ENCODE measurements at places on chromosomes 1 and 21.

DNA sequence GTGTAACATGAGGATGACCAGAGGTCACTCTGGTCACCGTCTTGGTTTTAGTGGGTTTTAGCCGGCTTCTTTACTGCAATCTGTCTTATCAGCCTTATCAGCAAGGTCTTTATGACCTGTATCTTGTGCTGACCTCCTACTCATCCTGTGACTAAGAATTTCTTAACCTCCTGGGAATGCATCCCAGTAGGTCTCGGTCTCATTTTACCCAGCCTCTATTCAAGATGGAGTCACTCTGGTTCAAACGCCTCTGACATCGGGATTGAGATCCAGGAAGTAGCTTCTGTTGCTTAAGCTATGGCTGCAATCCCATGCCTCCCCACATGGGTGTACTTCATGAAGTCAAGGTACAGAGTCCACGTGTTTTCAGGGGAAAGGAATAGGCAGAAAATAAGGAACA, 19.9 kb downstream of the FMN2 start:
- DNase-seq, result no peak

GRCh38 chr1:108199781-108200686, at the start of gene SLC25A24:
TSS of gene SLC25A24 (minus strand) at chr1:108200343. CDS start at chr1:108200138, 205 bp downstream.
- peak; percentile 20 for DNase-seq

DNA sequence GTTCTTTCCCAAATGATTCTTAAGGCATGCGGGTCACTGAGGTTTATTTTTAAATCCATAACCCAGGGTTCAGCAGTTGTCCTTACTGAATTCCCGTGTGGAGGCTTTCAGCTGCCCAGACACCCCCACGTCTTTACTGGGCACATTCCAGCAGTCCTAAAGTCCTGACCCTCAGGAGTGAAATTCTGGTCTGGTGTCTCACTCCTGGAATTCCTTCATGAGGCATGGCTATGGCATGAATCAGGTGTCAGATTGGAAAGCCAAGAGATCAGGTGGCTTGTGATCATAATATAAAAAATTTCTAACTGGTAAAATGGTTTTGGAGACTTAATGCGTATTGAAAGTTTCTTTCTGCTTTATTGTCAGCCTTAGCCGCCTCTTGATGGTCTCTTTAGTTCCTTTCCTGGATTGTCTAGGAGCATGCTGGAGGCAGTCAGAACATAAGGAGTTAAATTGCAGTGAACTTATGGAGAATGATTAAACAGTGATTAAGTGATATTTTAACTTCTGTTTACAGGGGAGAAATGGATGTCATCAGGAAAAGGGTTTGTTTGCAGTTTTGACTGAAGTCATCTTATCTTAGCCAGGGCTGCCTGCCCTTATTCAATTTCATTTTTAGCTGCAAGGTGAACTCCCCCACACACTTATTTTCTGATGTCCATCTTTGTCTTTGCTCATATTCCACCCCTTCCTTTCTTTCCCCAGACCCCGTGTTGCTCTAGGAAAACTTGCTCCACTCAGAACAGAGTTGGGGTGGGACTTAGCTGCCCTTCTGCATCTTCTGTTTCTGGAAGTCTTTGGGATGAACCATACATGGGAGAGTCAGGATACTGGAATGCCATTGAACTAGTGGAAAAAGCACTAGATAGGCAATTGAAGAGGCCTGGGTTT, 25.7 kb upstream of the MACF1 start:
- DNase-seq, result no peak

- DNase-seq, result no peak
Observed at GRCh38 chr1:6069573-6069972, 23.9 kb downstream of the KCNAB2 start.

DNA sequence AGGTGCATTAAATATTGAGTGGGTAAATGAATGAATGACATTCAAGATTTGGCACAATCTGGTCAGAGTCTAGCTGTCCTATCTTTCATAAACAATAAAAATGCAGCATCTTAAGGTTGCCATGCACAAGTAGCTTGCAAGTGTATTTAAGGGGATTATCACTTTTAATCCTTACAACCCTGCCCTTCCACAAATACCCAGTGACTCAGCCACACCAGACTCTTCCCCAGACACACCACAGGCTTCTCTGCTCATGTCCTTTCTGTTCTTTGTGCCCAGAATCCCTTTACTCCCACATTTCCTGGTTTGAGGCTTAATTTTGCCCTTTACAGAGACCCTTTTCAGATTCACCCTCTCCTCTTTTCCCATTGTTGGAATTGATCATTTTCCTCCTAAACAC, 59.8 kb downstream of the KIRREL1 start:
- no peak for DNase-seq

- no peak for DNase-seq
Observed at GRCh38 chr1:86436041-86436440, 12.1 kb downstream of the CLCA2 start.

DNA sequence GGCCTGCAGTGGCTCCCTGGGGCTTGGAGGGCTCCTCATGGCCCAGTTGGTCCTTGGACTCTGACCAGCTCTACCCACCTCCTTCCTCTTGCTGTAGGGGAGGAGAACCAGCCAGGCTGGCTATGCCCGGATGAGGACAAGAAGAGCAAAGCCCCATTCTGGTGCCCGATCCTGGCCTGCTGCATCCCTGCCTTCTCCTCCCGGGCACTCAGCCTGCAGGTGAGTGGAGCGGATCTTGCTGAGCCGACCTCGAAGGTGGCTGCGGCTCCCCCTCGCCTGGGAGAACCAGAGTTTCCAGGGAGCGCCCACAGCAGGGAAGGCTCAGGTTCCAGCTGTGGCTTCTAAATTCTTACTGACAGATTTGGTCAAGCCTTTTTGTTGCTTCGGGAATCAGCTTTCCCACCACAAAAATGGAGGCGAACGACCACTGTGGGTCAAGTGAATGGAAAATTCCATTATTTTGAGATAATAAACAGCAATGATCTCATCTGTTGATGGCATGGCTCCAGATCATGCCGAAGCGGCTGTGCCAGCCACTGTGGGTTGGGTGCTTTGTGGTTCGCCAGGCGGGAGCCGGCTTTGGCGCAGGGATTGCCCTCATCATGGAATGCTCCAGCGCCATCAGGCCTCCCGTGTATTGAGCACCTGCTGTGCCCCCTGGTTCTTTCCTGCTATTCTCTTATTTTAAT, 106.5 kb upstream of the ACTL8 start:
- DNase-seq, result no peak

DNA sequence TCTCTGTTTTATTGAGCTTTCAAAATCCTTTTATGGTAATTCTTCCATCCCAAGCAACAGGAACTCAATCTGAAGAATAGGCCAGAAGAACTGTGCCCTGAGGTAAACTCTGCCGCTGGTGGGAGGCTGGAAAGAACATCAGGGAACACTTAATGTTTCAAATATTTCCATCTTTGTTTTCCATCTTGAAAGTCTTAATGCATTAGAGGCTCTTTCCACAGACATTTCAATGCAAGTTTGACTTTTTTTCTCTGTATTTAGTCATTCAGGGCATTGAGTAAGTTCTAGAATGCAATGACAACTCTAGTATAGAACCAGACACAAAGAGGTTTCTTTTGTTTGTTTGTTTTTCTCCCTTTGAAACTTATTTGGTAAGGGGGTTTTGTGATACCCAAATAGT, 61.5 kb downstream of the KIAA0040 start:
- no peak for DNase-seq

GRCh38 chr1:242454262-242455051, 70.0 kb downstream of the PLD5 start:
- DNase-seq, result no peak

- DNase-seq, result no peak
Observed at GRCh38 chr21:33105088-33105487, 35.1 kb downstream of the OLIG1 start.

DNA sequence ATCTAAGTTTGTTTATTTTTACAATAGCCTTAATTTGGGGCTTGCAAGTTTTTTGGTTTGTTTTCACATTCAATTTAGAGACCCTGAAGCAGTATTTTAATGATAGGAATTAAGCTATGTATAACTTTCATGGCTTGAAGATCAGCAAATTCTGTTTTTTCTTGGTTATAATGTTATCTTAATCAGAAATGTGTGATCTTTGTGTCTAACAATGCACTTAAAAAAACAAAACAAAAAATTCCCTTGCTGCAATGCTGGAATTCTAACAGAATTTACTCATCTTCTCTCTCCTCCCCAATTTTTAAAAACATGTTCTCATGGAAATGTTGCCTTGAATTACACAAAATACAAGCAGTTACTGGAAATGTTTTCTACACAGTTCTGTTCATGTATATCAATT, 113.1 kb downstream of the OLFML2B start:
- no peak for DNase-seq

- no peak for DNase-seq
Observed at GRCh38 chr21:15211491-15212133, 146.8 kb upstream of the NRIP1 start.

DNA sequence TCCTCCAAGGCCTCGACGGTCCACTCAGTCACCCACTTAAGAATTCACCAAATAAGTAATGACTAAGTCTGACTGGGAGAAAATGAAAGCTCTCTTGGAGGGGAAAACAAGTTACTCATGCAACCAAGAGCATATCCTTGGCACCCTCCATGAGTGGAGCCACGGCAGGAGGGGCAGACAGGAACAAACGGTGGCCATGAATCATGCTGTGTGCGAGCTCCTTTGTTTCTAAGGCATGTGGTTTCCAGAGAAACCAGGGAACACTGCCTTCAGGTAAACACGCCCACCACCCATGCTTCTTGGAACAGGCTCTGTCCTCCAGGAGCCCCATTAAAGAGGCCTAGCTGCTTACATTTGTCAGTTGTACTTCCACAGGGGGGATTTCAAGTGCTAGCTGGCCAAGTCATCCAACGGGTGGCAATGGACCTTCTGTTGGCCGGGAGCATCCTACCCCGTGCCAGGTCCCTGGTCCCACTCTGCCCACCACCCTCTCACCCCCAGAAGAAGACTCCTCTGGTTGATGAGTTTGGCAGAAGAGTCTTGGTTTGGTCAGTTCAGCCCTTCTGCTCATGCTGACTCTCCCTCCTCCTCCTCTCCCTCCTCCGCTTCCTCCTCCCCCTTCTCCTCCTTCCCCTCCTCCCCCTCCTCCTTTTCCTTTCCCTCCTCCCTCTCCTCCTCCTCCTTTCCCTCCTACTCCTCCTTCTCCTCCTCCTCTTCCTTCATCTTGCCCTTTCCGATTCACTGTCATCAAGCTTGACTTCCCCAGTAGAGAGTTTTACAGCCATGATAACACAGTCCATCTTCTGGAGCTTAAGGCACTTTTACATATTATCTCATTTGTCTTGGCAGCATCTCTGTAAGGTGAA, 107.6 kb downstream of the CCDC185 start:
- DNase-seq, result no peak

DNA sequence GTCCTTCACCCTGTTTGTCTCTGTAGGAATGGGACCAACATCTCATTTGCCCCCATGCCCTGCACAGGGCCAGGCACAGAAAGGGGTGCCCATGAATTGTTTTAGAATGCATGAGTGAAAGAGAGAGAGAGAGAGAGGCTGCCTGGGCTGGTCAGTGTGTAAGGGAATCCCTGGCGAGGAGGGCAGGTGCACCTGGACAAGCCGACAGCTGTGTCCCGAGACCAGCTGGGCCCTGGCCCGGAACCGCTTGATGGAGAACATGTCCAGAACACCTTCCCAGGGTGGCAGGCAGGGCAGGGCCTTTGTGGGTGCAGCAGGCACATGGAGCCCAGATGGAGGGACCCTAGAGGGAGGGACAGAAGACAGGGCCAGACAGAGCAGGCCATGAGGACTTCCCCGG, 22.7 kb downstream of the SPOCD1 start:
- no peak for DNase-seq

GRCh38 chr1:75613916-75614315, 3.0 kb upstream of the SLC44A5 start:
- no peak for DNase-seq

GRCh38 chr1:36481771-36482723, 666 bp downstream of the CSF3R start:
- no peak for DNase-seq

GRCh38 chr1:183869664-183870063, 64.7 kb downstream of the RGL1 start:
- no peak for DNase-seq

DNA sequence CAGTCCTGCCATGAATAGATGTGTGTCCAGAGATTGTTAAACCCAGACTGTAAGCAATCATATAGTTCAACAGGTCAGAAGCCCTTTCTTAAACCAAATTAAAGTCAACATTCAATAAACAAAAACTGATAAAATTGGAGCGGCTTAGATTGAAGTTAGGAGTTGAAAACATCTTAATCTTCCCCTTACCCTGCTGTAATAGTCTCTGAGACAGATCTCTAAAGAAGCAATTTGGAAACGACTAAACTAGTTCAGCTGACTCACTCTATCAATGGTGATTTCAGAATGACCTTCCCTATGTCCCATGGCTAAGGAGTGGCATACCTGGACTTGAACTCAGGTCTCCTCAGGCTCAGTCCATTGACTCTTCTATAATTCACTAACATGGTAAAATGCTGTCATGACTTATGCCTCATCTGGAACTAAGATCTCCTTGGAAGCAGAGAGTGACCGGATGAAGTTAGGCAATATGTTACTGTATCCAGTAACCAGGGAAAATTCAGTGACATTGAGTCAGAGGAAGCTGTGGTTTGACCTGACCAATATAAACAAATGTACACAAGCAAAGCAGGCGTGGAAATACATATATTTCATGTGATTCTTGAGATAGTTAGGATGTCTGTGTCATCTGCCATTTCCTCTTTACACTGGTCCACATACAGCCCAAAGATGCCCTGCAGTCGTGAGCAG, 30.1 kb downstream of the SGIP1 start:
- DNase-seq, result no peak

GRCh38 chr1:64039390-64039926, 164.0 kb upstream of the UBE2U start:
- no peak for DNase-seq

GRCh38 chr21:42406201-42406621, 2.5 kb downstream of the UBASH3A start:
- DNase-seq, result no peak

GRCh38 chr1:167860231-167860923, 53.6 kb downstream of the ADCY10 start:
- DNase-seq, result no peak

- no peak for DNase-seq
Observed at GRCh38 chr1:100786870-100787269, 67.3 kb downstream of the VCAM1 start.

DNA sequence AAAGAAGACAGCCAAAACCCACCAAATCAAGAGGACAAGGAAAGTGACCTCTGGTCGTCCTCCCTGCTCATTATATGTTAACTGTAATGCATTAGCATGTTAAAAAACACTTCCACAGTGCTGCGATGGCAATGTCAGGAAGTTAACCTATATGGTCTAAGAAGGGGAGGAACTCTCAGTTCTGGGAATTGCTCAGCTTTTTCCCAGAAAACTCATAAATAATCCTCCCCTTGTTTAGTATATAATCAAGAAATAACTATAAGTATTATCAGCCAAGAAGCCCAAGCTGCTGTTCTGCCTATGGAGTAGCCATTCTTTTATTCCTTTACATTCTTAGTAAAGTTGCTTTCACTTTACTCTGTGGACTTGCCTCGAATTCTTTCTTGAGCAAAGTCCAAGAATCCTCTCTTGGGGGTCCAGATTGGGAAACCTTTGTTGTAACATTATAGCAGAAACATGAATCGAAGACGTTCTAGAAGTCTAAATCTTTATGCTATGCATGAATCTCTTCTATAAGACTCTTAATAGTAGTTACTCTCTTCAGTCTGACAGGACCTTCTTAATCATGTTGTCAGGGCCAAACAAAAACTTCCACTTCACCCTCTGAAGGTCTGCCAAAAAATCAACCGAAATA, 110.0 kb upstream of the VANGL1 start:
- DNase-seq, result no peak

GRCh38 chr1:169201084-169201619, 94.7 kb downstream of the ATP1B1 start:
- no peak for DNase-seq
